ENCODE measurements at places on chromosomes 4 and X.

- DNase-seq, result no peak
These were observed 216.6 kb downstream of the DCTD start for GRCh38 chr4:182700362-182701160.

DNA sequence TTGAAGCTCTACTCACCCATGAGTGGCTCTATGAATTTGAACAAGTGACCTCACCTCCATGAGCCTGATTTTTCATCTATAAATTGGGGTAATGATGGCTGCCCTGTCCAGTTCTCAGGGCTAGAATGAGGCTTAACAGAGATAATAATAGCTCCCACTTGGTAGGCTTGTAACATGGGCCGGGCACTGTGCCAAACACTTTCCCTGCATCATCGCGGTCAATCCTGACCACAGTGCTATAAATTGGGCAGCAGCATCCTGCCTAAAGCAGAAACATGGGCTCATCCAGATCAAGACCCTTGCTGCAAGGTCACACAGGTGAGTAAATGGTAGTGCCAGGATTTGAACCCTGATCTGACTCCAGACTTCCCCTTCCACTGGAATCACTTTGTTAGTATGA, 12.8 kb downstream of the APLN start:
- DNase-seq, result no peak

DNA sequence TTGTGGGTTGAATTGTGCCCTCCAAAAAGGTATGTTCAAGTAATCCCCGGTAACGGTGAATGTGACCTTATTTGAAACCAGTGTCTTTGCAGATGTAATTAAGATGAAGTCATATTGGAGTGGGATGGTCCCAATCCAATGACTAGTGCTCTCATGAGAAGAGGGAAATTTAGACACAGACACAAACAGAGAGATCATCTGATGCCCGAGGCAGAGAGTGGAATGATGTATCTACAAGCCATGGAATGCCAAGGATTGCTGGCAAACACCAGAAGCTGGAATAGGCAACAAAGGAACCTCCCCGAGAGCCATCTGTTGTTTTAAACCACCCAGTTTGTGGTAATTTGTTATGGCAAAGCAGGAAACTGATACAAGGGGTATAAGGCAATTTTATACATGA, 35.1 kb downstream of the RPS6KA3 start:
- DNase-seq, result no peak

- no peak for DNase-seq
These were observed 222.3 kb upstream of the HDX start for GRCh38 chrX:84724576-84724975.
